A549 treated with CORT108297 at 1 μM for 4 hours (cell line): ENCODE measurements at places on chromosomes 3 and 15. TPM values are rescaled to one million over a fixed set of nuclear protein-coding genes. Genes with fewer than 3 reads are reported as not detected.

Gene FAM107A
- total RNA-seq, result not detected in 5 replicates

Gene KCNH8
- 0.05 TPM in 1 of 5 replicates, not detected in the others for total RNA-seq

Gene SHC4
- total RNA-seq, result 0.83 to 1.5 TPM (median 0.89 TPM) in 5 replicates

Gene CD276
- total RNA-seq, result 66.4 to 88.8 TPM (median 81.7 TPM) in 5 replicates

Gene SERPINI2
- not detected in 5 replicates for total RNA-seq

Gene ZNF660
- total RNA-seq, result not detected in 5 replicates

Gene OR4F6
- total RNA-seq, result not detected in 5 replicates

Gene MME
- total RNA-seq, result not detected in 5 replicates

Gene IFRD2
- 72.3 to 104 TPM (median 92.6 TPM) in 5 replicates for total RNA-seq

Gene OIP5
- 13.2 to 15.0 TPM (median 14.7 TPM) in 5 replicates for total RNA-seq

Gene TMEM158
- 10.9 to 20.7 TPM (median 18.7 TPM) in 5 replicates for total RNA-seq
